Activated CD8-positive, alpha-beta memory T cell treated with anti-CD3 and anti-CD28 coated beads, Interleukin-2, amount 10 ng/mL, durations not matched to agents 7 days and 5 days (primary cell): ENCODE measurements at places on chromosomes 12 and 14. TPM values are rescaled to one million over a fixed set of nuclear protein-coding genes. Genes with fewer than 3 reads are reported as not detected.
A peak's percentile ranks its signal among the peaks of the same experiment; 100 is the strongest.

SERPINA12 gene
- total RNA-seq, result not detected

DNA sequence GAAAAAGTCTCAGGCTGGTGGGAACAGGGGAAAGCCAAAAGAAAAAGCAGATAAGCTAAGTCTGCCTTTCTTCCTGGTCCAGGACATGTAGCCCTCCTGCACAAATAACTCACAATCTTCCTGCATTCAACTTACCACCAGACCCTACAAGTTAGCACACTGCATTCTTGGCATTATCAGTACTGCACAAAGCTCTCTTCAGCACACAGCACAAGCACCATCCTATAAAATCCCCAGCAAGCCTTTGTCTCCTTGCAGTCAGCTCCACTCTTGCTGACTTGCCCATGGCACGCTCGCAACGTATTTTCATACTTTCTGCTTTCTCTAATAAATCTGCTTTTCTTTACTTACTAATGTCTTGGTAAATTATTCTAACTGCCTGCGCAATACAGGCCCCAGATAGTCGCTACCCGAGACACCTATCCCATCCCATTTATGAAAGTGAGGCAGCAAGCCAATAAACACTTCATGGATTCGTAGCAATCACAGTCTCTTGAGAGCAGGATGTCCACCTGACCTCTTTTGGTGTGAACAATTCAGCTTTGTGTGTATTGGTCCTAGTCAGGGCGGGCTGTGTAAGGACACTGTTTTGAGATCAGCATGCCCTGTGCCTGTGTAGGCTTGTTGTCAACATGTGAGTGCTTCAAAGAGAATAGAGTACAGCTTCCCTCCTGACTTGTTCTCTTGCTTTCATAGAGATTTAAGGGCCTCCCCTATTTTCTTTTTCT lies 49.0 kb downstream of the TMEM117 start:
- no peaks in the 10 kb centered on the region for H3K4me1 ChIP-seq
- H3K27me3 ChIP-seq, result no peaks in the 10 kb centered on the region
- no peaks in the 10 kb centered on the region for H3K36me3 ChIP-seq
- H3K4me3 ChIP-seq, result no peak overlapping the region

CELA1 gene
- not detected for total RNA-seq

LRRIQ1 gene
- total RNA-seq, result not detected

MIP gene
- not detected for total RNA-seq

DNA sequence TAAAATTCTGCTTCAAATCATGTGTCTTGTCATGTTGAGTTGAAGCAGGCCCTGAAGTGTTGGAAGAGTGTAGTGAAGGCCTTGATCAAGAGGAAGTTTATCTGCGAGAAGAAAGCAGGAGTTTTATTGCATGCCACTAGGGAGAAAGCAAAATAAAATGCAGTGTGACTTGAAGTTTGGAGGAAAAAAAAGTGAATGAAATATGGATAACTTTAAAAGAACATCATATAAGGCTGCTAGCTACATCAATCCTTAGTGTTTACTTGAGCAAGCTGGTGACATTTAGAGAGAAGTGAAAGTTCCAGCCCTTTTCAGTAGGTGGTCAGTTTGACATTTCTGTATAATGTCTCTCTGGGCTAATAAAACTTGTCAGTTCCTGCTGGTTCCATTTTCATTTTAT lies 841.1 kb downstream of the TMTC2 start:
- no peak for DNase-seq
- no peaks in the 10 kb centered on the region for H3K36me3 ChIP-seq
- H3K4me1 ChIP-seq, result no peaks in the 10 kb centered on the region
- no peaks in the 10 kb centered on the region for H3K27me3 ChIP-seq

GRCh38 chr12:54017027-54017788 lies 8.4 kb downstream of the HOXC8 start:
- peaks cover 1% of the 10 kb centered on the region for H3K36me3 ChIP-seq
- peaks cover 15% of the 10 kb centered on the region for H3K4me1 ChIP-seq
- peak overlapping the region; percentile 58 for H3K27ac ChIP-seq
- no peak for DNase-seq
- H3K4me3 ChIP-seq, result peak overlapping the region; percentile 74
- peaks cover 82% of the 10 kb centered on the region for H3K27me3 ChIP-seq

SCFD1 gene
- 61.9 TPM for total RNA-seq

DNA sequence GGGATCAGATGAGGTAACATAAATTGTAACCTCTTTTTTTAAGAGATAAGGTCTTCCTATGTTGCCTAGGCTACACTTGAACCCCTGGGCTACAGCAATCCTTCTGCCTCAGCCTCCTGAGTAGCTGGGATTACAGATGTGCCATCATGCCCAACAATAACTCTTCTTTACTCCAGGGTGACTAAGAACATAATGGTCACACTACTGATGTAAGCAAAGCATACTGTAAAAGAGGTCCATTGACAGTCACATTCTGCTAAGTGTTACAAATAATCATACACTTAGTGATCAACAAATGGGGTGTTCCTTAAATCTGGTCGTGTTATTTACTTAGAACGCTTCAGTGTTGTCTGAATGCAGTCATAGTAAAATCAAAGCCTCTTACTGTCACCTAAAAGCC lies 68.9 kb downstream of the EPS8 start:
- H3K36me3 ChIP-seq, result no peaks in the 10 kb centered on the region
- DNase-seq, result no peak
- H3K27me3 ChIP-seq, result peaks cover 22% of the 10 kb centered on the region
- no peak overlapping the region for H3K4me3 ChIP-seq

DNA sequence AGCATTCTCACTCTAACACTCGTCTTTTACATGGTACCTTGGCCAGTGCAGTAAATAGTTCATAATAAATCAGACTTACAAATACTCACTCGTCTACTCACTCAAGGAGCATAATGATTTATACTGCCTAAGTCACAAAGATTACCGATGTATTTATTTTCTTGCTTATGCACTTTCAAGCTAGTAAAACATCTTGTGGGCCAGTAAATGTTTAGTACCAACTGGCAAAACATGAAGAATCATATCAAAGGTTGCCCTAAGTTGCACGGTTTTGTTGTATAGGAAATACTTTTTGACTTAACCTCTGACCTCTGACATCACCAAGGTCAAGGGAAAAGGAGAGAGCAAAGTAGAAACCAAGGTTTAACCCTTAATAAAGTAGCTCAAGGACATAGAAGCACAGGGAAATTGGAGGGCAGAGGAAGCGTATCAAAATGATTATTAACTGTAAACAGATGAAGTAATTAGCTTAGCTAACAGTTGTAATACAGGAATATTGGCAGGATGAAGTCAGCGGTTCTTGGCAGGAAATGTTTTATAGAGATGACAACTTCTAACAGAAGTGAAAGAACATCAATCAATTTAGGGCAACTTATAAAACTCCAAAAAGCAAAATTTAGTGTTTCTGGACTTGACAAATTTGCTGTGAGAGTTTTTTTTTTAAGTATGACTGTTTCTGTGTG lies 131.9 kb downstream of the HMGA2 start:
- no peak overlapping the region for H3K27ac ChIP-seq
- H3K36me3 ChIP-seq, result no peaks in the 10 kb centered on the region
- no peak for DNase-seq

- H3K4me3 ChIP-seq, result peak overlapping the region; percentile 90
- peaks cover 3% of the 10 kb centered on the region for H3K27me3 ChIP-seq
- no peak for DNase-seq
- H3K4me1 ChIP-seq, result peaks cover 25% of the 10 kb centered on the region
- H3K27ac ChIP-seq, result peak overlapping the region; percentile 49
These were observed 1.7 kb downstream of the ANKRD52 start for GRCh38 chr12:56256326-56256960.

GRCh38 chr14:50031602-50032313 lies 84.6 kb downstream of the VCPKMT start:
- H3K4me1 ChIP-seq, result peaks cover 59% of the 10 kb centered on the region
- H3K4me3 ChIP-seq, result no peak overlapping the region
- H3K27ac ChIP-seq, result no peak overlapping the region
- peaks cover 60% of the 10 kb centered on the region for H3K36me3 ChIP-seq
- H3K27me3 ChIP-seq, result no peaks in the 10 kb centered on the region
- DNase-seq, result no peak

DNA sequence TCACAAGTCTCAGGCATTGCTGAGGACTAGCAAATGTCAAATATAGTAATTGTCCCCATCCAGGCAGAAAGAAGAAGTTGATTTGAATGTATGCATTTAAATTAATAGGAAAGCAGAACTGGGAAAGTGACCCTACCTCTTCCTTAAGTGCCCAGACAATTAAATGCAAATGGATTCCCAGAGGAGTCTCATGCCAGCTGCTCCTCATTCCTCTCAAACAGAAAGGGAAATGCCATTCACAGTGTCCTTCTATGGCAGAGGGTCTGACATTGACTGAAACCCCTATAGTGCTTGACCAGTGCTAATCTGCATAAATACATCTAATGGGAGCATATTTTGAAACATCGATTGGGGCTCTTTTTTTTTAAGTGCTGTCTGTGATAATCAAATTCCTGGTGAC lies 292.4 kb upstream of the SEL1L start:
- H3K36me3 ChIP-seq, result no peaks in the 10 kb centered on the region
- H3K4me3 ChIP-seq, result no peak overlapping the region
- no peak overlapping the region for H3K27ac ChIP-seq

DNA sequence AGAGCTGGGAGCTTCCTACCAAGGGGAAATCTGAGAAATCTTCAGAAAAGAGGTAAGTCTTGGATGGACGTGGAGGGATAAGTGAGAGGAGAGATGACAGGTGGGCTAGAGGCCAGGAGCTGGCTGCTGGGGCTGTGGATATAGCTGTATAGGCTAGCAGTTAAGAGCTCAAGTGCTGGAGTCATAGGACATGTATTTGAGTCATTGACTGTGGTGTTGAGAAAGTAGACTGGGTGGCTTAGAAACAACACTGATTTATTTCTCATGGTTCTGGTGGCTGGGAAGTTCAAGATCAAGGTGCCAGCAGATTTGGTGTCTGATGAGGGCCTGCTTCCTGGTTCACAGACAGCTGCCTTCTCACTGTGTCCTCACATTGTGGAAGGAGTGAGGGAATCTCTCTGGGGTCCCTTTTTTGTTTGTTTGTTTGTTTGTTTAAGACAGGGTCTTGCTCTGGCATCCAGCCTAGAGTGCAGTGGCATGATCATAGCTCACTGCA lies 151.1 kb upstream of the FUT8 start:
- peaks cover 4% of the 10 kb centered on the region for H3K27me3 ChIP-seq
- H3K36me3 ChIP-seq, result peaks cover 6% of the 10 kb centered on the region
- no peaks in the 10 kb centered on the region for H3K4me1 ChIP-seq
- no peak overlapping the region for H3K27ac ChIP-seq

CIROP gene
- total RNA-seq, result not detected

RPS6KL1 gene
- total RNA-seq, result 2.5 TPM

FBXL14 gene
- total RNA-seq, result 33.4 TPM

DNA sequence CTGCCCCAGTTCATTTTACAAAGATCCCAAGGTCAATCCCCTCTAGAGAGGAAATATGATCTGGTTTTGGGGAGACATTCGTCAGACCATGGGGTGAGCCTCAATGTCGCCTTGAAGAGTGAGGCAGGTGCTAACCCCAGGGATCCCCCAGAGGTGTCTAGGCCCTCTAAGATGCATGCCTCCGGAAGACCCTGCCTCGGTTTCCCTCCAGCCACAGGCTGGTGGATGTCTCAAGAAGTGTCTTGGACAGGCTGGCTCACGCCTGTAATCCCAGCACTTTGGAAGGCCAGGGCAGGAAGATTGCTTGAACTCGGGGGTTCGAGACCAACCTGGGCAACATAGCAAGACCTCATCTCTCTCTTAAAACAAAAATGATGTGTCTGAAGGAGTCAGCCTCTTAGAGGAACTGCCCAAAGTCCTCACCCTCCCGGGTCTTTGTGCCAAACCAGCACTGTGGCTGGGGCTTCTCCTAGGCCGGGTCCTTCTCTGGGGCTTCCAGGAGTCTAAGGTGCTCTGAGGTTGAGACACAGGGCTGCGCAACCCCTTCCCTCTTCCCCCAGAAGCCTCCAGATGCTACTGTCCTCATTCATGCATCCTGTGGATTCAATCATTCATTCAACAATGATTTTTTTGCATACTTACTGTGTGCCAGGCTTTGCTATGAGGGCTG lies 24.7 kb upstream of the BEGAIN start:
- peaks cover under 1% of the 10 kb centered on the region for H3K4me1 ChIP-seq
- DNase-seq, result no peak
- no peak overlapping the region for H3K4me3 ChIP-seq
- H3K27ac ChIP-seq, result no peak overlapping the region
- H3K27me3 ChIP-seq, result peaks cover 5% of the 10 kb centered on the region

GRCh38 chr12:3171195-3171591 lies 94.0 kb downstream of the TSPAN9 start:
- no peaks in the 10 kb centered on the region for H3K36me3 ChIP-seq
- H3K27me3 ChIP-seq, result peaks cover 2% of the 10 kb centered on the region
- H3K27ac ChIP-seq, result no peak overlapping the region
- no peak for DNase-seq
- no peaks in the 10 kb centered on the region for H3K4me1 ChIP-seq

DNA sequence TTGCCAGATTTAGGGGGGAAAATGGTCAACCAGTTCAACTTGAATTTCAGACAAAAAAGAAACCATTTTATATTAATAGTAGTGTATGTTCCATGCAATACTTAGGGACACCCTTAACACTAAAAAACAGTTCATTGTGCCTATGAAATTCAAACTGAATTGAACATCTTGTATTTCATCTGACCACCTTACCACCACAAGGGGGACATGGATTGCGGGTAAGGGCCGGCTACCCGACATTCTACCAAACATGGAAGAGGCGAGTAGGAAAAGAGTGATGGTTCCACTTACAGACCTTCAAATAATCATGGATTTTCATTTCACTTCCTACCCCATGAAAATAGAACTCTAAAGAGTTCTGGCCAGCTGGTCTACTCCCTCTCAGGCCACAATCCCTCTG lies 10.3 kb upstream of the STK38L start:
- peaks cover 2% of the 10 kb centered on the region for H3K27me3 ChIP-seq
- H3K4me3 ChIP-seq, result no peak overlapping the region
- no peak overlapping the region for H3K27ac ChIP-seq
- peaks cover 12% of the 10 kb centered on the region for H3K4me1 ChIP-seq
- no peak for DNase-seq
- peaks cover 2% of the 10 kb centered on the region for H3K36me3 ChIP-seq

DNA sequence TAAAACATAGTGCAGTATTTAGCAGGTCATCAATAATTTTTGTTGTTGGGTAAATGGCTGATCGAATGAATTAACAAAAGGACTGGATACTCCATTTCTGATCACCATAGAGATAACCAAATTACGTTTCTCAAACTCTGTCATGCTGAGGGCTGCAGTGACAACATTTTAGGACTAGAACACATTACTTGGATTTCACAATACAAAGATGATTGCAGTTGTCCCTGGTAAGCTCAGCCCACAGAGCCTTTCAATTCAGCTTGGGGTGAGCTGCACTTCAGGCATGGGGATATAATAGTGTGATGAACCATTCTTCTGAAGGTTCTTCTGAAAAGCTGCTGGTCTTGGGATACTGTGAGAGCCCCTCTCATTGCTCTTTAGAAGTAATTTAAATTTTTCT lies 74.3 kb downstream of the FAR2 start:
- H3K36me3 ChIP-seq, result no peaks in the 10 kb centered on the region
- DNase-seq, result no peak
- H3K4me3 ChIP-seq, result no peak overlapping the region
- no peaks in the 10 kb centered on the region for H3K27me3 ChIP-seq
